ENCODE measurements at places on chromosomes 1 and 21. TPM values are rescaled to one million over a fixed set of nuclear protein-coding genes. Genes with fewer than 3 reads are reported as not detected.
A peak's percentile ranks its signal among the peaks of the same experiment; 100 is the strongest.

DNA sequence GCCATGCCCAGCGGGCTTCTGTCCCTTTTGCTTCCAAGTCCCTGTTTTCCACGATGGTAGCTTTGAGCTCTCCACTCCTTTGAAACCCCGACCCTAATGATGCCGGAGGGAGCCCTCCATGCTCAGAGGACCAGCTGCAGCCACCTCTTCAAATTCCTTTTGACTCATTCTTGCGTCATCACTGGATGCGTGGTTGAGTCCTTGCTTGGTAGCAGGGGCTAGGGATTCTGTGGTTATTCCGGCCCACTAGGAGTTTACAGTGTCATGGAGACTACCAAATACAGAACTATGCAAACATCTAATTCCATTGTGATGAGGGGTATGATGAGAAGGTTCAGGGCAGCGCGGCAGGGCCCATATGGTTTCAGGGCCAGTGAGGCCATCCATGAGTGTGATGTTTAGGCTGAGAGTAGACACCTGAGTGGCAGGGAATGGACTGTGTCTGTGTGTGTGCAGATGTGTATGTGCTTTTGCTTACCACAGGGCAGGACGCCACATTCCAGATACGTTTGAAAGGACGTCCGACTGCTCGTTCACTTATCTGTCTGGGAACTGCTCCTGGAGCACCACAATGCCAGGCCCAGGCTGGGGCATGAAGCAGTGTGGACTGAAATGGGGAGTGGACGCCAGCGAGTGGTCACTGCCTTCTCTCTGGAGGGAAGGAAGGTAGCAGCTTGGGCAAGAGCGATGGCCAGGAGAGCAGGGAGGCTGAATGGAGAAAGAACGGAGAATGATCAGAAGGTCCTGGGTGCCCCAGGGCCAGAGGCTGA is 30.4 kb upstream of the ZBTB21 start:
- H3K27ac ChIP-seq = peak overlapping the region; percentile 99
- H3K36me3 ChIP-seq = no peaks in the 10 kb centered on the region
- peak overlapping the region; percentile 15 for H3K4me3 ChIP-seq
- peak; percentile 98 for DNase-seq

GRCh38 chr1:244163861-244164510 is 112.9 kb downstream of the ZBTB18 start:
- no peaks in the 10 kb centered on the region for H3K27me3 ChIP-seq
- peak overlapping the region; percentile 40 for H3K4me3 ChIP-seq
- peaks cover 21% of the 10 kb centered on the region for H3K4me1 ChIP-seq
- no peaks in the 10 kb centered on the region for H3K36me3 ChIP-seq
- H3K27ac ChIP-seq = peak overlapping the region; percentile 66
- DNase-seq = peak; percentile 87

DNA sequence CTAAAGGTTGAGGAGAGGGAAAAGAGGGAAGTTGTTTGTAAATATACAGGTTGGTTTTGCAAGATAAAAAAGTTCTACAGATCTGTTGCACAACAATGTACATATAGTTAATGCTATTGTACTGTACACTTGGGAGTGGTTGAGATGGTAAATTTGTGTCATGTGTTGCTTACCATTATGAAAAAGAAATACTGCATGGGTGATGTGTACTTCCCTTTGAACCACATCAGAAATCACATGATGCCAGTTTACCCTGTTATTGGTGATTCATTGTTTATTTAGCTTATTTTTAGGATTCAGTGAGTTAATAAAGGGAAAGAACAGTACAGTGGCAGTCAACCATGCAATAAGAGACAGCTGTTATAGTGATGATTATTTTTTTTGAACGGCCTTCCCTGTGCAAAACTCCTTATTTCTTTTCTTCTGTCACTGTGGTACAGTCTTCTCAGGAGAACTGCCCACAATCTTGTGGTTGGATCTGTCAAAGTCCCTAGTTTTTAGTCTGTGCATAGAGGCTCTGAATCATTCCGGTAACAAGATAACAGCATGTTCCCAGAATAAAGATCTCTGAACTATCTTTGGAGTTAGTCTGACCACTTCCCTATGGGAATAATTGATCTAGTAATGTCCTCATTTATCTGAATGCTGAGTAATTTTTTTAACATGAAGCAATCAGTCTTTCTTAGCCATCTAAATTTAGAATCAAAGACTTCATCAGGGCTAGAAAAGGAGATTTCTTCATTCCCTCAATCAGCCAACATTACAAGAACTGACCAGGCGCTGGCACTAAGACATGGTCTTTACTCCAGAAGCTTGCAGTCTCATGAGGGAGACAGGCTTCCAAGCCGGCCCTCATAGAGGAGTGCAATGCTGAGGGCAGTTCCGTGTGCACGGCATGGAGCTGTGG is 84.2 kb downstream of the SH3GLB1 start:
- H3K4me1 ChIP-seq = peaks cover 26% of the 10 kb centered on the region
- no peaks in the 10 kb centered on the region for H3K36me3 ChIP-seq
- peak; percentile 80 for DNase-seq
- H3K27me3 ChIP-seq = no peaks in the 10 kb centered on the region
- peak overlapping the region; percentile 7 for H3K4me3 ChIP-seq

The FMO4 gene
- 8.5 TPM for total RNA-seq

The DMAP1 gene
- 19.4 TPM for total RNA-seq

The PAPPA2 gene
- total RNA-seq = 5.8 TPM

The KRTAP20-4 gene
- total RNA-seq = not detected

DNA sequence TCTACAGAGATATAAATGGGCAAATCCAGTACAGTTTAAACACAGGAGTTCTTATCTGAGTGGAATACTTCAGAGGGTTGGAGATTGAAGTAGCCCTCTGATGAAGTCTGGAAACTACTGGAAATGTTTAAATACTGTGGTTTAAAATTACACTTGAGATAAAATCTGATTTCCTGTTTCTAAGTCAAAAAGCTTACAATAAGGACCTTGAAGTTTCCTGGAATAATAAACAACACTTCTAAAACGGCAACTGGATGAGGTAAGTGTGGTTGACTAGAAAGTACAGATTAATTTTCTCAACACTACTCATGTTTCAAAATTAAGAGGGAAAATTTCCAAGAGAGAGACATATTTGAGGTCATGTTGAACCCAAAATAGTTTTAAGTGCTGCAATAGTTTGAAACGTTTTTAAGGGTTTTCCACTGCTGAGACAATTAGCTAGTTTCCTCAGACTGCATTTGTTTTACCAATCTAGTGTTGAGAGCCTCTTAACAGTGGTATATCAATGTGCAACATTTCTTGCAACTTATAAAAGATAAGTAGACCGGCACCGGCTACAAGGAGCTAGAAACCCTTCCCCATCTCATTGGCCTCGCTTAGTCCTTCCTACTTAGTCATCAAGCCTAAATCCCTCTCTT is 27.4 kb downstream of the KCNA3 start:
- H3K27ac ChIP-seq = no peak overlapping the region
- DNase-seq = no peak
- no peaks in the 10 kb centered on the region for H3K36me3 ChIP-seq

All from osteoblast (primary cell).